ENCODE measurements at places on chromosomes 2 and 18.

DNA sequence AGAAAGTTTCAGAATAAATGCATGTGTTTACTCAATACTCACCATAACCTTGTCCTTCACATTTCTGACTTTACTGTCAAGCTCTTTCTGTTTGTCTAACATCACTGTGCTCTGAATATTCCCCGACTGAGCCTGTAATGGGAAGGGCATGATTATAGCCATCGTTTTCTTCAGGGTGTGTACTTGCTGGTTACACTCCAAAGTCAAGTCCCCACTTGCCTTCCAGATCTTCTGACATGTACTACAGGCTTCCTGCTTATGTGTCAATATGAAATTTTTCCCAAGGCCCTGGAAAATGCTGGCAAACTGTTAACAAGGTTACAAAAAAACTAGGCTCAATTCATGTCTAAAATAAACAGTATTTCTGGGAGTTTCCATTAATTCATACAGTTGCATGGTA lies 12.9 kb downstream of the STAT1 start:
- DNase-seq: no peak

DNA sequence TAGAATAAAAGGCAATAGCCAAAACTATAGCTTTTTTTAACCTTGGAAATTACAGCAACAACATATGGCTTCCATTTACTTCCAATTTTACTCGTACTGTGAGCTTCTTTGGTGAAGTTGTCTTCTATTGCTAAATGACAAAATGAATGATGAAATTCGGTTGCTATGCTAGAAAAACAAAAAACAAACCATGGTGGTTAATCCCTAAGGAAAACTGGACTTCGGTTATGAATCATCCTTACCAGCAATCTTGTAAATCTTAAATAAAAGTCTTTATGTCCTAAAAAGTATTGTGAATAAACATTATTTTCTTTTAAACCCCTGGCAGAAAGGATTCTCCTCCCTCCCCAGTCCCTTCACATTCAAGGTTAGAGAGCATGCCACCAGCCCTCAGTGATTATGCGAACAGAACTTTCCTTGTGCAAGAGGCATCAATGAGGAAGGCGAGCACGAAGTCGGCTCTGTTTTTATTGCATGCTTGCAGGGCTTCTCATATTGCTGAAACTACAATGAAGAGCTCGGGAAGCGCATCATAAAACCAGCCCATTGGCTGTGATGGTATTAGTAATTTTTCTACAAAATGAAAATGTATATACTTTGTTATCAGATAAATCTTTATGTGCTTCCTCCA lies 62.9 kb downstream of the ZNF521 start:
- peak; percentile 64 for DNase-seq

- DNase-seq: no peak
Measured at GRCh38 chr2:231379266-231380215, 16.0 kb upstream of the B3GNT7 start.

DNA sequence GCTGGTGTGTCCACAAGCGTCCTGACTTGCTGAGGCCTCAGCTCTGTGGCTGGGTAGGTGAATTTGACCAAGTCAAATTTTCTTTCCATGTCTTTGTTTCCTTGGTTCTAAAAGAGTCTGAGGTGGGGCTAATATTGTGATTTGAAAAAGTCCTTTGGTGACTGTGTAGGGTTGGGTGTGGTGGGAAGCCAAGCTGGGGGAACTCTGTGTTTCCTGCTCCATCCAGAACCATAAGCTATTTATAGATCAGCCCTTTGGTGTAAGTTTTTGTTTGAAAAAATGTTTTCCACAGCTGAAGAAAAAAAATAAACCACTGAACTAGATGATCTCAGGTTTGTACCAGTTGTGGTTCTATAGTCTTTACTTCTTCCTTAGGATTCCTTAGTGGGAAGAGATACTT lies 462.7 kb downstream of the TGIF1 start:
- no peak for DNase-seq

DNA sequence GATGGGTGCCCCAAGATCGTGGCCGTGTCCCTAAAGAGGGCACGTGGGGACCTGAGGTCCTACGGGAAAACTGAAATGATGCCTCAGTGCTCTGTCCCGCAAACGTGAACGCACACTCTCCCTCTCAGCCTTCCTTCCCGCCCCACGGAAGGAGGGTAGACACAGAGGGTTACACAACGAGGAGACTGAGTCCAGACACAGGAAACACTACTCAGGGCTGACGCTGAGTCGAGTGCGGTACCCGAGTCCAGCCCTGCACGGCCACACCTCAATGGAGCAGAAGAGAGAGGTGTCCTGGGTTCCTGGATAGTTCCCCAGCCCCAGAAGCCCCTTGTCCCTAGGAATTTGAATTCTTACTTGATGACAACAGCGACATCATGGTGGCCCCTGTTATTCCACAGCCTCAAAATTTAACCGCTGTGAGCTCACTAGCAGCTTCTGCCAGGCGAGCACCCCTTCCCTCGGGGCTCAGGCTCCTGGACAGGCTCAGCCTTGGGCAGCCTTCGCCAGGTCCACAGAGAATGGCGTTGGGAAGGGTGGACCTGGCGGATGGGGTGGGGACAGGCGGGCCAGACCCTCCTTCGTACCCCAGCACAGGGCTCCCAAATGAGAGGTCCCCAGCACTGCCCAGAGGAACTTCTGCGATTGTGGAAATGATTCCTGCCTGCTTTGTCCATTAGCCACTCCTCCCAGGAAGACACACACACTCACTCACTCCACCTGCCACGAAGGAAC lies 980 bp upstream of the RNPEPL1 start:
- no peak for DNase-seq

DNA sequence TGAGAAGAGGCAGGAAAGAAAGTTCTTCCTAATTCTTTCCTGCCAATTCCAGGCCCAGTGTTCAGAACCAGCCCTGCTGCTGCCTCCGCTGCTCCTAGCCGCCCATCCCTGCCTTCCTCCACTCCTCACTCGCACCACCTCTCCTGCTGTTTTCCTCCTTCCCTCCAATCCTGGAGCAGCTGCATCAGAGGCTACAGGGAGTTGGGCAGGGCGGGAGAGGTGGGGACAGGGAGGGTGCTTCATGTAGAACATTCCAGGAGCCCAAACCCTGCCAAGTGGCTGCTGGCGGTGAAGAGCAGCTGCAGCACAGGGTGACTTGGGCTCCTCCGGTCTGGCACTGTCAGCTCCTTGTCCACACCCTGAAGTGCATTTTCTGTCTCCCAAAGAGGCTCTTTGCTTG lies 176.3 kb downstream of the TNS1 start:
- no peak for DNase-seq

DNA sequence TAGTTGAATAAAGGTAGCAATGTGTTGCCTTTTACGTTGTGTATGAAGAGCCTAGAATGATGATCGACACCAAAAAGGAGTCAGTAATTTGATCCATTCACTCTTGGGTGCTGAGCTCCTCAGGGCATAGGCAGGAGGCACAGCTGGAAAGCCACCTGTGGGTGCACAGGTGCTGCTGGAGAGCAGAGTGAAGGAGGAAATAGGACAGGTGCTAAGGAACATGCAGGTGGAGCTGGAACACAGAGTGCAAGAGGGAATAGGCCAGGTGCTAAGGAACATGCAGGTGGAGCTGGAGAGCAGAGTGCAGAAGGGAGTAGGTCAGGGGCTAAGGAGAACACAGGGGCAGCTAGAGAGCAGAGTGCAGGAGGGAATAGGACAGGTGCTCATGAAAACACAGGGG lies 86.1 kb downstream of the SH3YL1 start:
- DNase-seq: no peak

DNA sequence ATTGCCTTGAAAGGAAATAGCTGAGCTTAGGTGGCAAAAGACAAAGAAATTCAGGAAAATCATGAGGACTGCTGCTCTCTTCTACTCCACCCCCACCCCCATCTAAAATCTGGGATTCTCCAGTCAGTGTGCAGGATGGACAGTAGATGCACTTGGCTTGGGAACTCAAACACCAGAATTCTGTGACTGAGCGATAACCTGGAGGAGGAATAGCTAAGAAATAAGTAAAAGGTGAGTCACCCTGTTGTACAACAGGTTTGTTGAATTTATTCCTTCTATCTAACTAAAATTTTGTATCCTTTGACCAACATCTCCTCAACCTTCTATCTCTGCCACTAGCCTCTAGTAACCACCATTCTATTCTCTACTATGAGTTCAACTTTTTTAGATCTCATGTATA lies 1029.9 kb upstream of the ACVR2A start:
- DNase-seq: no peak

GRCh38 chr2:152523091-152523490 lies 188.1 kb downstream of the FMNL2 start:
- no peak for DNase-seq

DNA sequence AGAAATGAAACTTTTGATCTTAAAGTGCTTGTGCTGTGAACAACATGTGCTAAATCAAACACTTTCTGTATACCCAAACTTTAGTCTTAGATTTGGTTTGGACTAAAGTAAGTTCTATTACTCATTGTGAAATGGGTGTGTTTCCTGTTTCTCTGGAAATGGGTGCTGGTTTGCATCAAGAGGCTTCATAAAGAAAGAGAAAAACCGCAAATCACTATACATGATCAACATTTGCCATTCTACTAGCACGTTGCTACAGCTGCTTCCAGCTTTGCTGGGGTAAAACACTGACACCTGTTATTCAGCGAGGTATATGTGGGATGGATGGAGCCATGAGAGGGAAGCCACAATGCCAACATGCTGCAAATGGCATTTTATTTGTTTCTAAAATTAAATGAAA lies 547.0 kb upstream of the ACVR2A start:
- DNase-seq: no peak

GRCh38 chr2:199440118-199440517 lies 17.6 kb downstream of the SATB2 start:
- DNase-seq: no peak

GRCh38 chr18:80107426-80107825 lies 1.6 kb upstream of the ADNP2 start:
- DNase-seq: no peak

GRCh38 chr2:58350484-58350883 lies 109.4 kb upstream of the FANCL start:
- DNase-seq: no peak

DNA sequence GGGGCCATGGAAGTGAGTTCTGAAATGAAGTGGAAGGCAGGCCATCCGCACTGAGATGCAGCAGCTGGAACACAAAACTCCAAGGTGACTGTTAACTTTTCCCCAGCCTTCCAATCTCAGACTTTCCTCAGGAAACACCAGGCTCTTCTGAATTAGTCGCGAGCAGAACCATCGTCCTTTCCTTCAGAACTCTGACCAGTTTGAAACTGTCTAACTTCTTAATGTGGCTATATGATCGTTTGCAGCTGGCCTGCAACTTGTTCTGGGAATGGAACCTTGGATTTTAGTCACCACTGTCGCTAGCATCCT lies 620 bp upstream of the RPL37A start:
- DNase-seq: no peak

DNA sequence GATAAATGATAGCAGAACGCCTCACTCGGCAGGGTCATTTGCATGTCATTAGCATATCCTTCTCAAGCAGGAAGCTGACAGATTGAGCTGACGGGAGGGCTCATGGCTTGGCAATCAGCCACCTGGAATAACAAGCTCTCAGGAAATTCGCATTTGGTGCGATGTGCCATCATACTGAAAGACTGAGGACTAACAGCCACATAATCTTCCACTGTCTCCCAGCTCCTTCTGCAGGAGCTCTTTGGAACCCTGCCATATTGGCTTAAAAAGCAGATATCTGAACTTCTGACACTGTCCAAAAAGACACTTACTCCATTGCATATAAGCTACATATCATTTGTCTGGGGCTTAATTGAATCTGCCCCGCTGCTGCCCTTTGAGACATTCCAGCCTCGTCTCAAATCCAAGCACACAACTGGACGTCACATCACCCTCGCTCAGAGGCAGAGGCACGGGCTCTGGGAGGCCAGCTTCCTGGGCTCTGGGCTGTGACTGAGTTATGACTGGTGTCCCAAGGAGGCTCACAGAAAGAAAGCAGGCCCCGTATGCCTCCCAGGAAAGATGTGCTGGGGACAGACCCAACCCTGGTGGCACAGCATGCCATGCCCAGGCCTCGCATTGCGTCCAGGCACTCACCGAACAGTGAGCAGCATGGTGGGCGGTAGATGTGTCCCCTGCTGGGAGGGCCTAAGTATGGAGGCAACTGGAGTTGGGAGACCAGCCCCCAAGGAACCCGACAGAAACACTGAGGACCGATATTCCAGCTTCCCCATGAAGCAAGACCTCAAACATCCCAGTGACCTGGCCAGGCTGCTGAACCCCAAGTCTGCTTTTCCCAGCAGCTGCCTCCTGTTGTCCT lies 228.0 kb downstream of the ATAD2B start:
- DNase-seq: peak; percentile 32

Measured in retinal pigment epithelial cell (primary cell).